ENCODE measurements at places on chromosomes 5 and 9.

DNA sequence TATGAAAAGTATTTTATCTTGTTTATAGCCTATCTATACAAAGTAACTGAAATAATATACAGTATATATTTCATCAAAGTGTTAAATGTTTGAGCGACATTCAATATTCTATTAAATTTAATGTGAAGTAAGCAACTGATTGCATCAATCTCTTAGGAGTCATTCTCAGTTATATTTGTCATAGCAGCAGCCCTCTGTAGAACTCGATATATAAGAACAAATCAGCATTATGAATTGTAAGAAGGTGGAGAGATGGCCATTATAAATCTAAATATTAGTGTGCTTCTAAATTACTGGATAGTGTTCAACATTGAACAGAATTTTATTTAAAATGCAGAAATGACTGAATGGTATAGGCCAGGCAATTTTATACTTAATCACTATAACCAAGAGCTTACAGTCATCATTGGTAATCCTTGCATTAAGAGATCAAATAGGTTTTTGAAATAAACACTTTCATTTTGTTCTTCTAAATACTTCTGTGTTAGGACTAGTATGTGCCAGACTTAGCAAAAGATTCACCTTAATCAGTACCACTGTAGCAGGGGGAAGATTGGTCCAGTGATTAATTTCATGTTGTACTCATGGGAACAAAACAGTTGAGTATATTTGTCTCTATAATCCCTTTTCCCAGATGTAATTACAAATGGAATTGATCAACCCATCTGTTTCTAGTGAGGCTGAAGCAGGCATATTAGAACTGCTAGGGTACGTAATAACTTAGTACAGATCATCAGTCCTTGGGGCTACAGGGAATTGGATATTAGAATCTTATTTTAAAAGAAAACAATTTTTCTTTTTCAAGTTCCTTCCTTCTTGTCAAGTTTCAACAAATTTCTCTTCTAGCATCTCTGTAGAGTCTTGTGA, 108.3 kb upstream of the TYRP1 start:
- DNase-seq: no peak

DNA sequence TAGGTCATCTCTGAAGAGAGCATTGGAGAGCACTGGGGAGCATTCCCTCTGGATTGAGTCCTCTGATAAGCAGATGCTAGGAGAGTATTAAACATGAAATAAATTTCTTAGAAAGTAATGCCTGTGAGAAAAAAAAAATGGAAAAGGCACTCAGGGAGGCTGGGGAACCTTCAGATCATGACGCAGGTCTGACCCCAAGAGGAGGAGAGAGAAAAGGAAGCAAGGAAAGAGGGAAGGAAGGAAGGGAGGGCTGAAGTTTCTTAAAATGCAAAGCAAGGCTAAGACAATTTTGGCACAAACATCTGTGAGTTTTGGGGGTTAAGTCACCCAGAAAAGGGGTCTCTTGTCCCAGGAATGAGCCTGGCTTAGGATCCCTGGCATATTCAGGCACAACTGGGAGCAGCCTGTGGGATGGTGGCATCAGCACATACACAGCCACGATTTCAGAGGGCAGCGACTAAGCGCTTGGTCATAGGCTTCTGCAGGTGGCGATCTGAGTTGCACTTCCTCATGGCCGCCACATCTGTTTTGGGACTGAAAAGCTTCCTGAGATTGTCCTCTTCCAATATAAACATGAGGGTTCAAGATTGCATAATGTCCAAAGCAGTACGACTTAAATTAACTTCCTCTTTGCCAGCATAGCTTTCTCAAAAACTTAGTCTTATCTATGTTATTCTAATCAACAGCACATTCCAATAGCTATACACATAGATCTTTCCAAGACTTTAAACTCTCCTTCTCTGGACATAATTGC, 692.7 kb downstream of the DNAH5 start:
- DNase-seq: no peak

DNA sequence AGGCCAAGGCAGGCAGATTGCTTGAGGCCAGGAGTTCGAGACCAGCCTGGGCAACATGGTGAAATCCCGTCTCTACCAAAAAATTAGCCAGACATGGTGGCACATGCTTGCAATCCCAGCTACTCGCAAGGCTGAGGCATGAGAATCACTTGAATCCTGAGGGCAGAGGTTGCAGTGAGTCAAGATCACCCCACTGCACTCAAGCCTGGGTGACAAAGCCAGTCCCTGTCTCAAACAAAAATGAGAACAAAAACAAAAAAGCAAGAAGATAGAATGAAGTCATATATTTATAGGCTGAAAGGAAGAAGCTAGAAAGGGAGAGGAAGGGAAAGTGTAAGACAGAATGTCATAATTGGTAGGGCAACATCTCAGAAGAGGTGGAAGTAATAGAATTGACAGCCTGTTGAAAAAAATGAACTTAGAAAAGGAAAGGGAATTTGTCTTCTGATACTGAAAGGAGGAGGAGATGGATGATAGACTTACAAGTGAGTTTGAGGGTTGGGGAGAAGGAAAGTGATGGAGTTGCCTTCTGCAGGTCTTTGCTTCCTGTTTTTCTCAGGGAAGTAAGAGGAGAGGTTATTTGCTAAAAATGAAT, 32.2 kb downstream of the CARD6 start:
- DNase-seq: no peak

DNA sequence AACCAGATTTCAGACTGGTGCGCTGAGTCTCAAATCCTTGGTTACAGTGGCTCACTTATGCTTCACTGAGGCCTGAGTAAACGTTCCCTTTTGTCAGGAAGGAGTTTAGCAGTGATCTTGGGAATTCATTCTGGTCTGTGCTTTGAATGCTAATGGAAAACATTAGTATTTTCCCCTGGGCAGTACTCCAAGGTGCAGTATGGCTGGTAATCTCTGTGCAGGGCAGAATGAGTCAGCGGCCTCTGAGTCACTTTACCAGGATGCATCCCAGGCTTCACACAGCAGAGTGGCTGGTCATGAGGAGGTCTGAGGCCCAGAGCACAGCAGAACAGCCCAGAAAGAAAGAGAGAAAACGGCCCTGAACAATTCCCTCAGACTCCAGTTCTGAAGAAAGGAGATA, 54.0 kb downstream of the PCA3 start:
- DNase-seq: no peak

DNA sequence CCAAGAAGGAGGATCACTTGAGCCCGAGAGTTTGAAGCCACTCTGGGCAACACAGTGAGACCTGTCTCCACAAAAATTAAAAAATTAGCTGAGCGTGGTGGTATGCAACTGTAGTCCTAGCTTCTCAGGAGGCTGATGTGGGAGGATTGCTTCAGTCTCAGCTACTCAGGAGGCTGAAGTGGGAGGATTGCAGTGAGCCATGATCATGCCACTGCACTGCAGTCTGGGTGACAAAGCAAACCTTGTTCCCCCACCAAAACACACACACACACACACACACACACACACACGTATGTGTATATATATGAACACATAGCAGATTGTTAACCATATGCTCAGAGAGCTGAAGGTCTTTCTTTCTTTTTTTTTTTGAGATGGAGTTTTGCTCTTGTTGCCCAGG, 157.5 kb upstream of the MAST4 start:
- DNase-seq: no peak

- DNase-seq: no peak
Measured at GRCh38 chr5:139770722-139771121, 24.9 kb upstream of the PSD2 start.

- no peak for DNase-seq
Measured at GRCh38 chr5:140259500-140259899, 43.4 kb downstream of the PFDN1 start.

- no peak for DNase-seq
Measured at GRCh38 chr9:116081435-116082115, 72.0 kb upstream of the PAPPA start.

GRCh38 chr5:66864240-66864884, 268.2 kb downstream of the MAST4 start:
- peak; percentile 58 for DNase-seq

GRCh38 chr5:151096001-151096373, 15.2 kb upstream of the TNIP1 start:
- DNase-seq: no peak
